Liver (tissue), 10 donors: ENCODE measurements at places on chromosomes 13 and 19. TPM values are rescaled to one million over a fixed set of nuclear protein-coding genes. Genes with fewer than 3 reads are reported as not detected.

GRCh38 chr13:112092453-112092852, 25.5 kb downstream of the SOX1 start:
- no peak for DNase-seq

- no peak for DNase-seq
Observed at GRCh38 chr13:90768116-90768515, 579.4 kb upstream of the MIR17HG start.

DNA sequence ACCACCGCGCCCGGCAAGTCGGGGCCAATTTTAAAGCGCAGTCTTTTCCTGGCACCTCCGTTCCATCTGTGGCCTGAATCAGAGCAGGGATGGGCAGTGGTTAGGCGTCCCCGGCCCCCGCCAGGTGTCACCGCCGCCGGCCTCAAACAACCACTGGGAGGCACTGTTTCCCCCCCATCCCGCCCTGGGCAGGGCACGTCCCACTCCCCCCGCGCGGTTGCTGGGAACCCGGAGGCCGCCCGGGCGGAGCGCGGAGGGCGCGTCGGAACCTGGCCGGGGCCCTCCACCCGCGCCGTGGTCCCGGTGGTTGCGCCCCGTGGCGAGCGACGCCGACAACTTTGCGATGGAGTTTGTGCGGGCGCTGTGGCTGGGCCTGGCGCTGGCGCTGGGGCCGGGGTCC, at the start of gene GRIN3B:
TSS of gene GRIN3B (plus strand) at position 325 of the 400 bp plus-strand sequence. CDS start at position 344, 19 bp downstream.
- peak; percentile 61 for DNase-seq

- DNase-seq: no peak
Observed at GRCh38 chr13:106517109-106517847, 18.2 kb downstream of the EFNB2 start.

DNA sequence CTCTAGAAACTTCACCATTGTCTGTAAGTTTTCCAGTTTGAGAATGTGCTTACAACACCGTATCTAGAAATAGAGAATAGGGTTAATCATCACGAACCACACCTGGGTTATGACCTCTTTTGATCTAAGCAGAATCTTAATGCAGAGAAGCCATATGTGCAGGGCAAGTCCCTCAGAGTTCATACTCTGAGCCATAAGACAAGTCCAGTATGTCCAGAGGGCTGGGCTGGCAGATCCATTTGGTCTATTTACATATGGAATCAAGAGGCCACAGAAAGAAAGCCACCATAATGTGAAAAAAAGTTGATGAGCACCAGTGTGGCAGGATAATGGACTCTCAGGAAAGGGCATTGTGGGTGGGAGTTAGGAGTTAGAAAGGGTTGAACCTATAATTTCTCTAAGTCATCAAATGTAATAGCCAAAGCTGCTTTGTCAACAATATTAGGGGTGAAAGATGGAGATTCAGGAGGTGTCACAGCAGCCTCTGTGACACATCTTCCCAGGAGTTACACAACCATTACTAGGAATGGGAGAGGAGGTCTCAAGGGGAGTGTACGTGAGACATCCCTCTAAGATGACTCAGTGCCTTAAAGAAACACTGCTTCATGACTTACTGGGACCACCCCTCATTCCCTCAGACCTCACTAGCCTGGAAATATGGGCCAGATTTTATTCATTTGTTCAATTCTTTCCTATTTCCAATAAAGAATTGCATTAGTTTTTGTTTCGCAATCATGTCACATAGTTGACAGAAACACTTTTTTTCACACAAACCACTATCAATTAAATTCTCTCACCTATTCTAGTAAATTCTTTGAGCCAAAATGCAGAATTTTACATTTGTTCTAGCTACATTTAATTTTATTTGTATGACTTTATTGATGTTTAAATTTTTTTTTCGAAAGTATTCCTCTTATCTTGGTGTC, 30.4 kb upstream of the OLFM4 start:
- DNase-seq: no peak

GRCh38 chr13:79404985-79405384, 1.1 kb downstream of the RBM26 start:
- DNase-seq: no peak

GRCh38 chr19:40690050-40690692, at the start of gene NUMBL:
Gene NUMBL (minus strand): TSS chr19:40690651. CDS start chr19:40690483, 168 bp downstream.
- DNase-seq: no peak

LILRA1 gene
- 2.1 TPM for total RNA-seq

BBC3 gene
- total RNA-seq: 2.1 TPM

PBX4 gene
- 0.59 TPM for total RNA-seq

TINCR gene
- 0.05 TPM for total RNA-seq
